ENCODE measurements at places on chromosomes 5 and 9.

DNA sequence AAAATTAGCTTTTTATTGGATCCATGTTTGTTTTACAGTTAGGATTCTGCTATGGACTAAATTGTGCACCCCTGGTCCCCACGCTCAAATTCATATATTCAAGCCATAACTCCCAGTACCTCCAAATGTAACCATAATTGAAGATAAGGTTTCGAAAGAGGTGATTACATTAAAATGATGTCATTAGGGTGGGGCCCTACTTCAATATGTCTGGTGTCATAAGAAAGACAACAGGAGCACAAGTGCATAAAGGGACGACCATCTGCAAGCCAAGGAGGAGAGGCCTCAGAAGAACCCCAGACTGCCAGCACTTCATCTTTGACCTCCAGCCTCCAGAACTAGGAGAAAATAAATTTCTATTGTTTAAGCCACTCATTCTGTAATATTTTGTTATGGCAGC is 7.4 kb upstream of the HNRNPA0 start:
- DNase-seq, result no peak

GRCh38 chr9:121743441-121744001 is 92.1 kb downstream of the DAB2IP start:
- peak; percentile 70 for DNase-seq

DNA sequence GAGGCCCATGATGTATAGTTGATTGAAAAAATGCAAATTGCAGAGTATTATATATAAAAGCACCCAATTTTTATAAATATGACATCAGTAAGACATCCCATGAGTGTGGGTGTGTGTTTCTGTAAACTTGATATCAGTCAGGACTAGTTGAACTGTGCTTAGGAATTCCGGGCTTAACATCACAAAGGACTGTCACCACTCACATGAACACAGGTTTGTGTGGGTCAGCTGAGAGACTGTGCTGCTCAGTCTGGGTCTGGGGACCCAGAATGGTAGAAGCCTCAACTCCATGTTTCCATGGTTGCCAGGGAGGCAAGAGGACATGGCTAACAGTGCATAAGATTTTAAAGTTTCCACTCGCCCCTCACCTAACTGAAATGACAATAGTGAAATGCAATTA is 120.3 kb downstream of the ADCY2 start:
- no peak for DNase-seq

DNA sequence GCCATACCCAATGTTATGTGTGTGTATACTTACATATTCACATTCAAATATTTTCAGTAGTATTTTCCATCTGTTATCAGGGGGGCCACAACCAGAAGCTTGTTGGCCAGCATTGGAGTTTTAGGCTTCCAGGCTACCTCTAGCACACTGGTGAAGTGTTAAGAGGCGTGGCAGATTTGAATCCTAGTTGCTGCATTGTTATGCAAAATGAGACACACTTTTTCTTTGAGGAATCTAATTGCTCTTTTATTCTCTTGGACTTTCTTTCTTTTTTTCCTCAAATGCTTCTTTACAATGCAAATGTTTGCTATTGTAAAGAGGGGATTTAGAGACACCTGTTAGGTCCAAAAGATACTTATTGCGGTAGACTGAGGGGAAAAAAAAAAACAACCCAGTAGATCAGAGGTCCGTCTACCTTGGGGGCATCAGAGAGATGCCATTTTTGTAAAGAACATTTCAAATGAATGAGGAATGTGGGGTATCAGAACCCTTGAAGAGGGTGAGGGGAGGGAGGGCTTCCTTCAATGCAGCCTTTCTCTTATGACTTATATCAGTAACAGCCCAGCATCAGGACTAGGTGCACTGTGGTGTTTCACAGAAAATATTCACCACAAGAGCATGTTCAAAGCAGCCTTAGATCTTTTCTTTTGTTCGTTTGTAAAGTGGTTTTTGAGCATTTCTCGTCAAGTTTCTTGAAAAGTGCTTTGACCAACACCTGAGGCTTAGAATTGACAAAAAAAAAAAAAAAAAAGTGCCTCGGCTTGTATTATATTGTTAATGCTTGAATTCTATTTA is 3.8 kb downstream of the SMARCA2 start:
- DNase-seq, result no peak

- DNase-seq, result no peak
Measured at GRCh38 chr9:126321742-126322141, 4.9 kb upstream of the MVB12B start.

DNA sequence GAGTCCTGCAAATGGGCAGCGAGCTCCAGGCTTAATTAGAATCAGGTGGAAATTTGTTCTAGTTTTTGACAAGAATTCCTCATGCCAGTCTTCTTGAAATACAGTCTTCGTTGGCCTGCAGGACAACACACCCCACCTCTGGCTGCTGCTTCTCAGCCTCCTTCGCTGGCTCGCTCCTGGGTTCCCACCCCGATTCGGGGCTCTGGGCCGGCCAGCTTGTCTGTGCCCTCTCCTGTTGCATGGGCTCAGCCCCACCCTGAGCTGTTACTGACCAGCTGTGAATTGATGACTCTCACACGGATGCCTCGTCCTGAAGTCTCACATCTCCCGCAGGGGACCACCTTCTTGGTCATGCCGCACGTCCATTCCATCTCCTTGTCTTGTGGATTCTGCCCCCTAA is 21.0 kb downstream of the PSD2 start:
- no peak for DNase-seq

- peak; percentile 67 for DNase-seq
Measured at GRCh38 chr9:74942801-74943200, 9.9 kb downstream of the C9orf40 start.

DNA sequence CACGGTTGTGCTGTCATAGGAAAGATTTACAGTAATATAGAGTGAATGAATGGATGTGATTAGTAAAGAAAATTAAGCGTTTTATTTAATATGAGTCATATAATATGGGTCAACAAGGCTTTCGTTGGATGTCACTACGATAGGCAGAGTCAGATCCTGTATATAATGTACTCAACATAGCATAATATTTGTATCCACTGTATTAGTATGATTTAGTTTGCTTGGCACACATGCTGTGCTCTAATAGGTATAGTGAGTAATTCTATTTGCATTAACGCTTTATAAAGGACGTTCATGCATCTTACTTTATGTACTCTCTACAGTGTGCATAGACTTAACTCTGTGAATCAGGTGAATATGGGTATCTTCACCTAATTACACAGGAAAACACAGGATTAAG is 35.9 kb upstream of the AGGF1 start:
- DNase-seq, result no peak
